ENCODE measurements at places on chromosomes 7 and 10.

DNA sequence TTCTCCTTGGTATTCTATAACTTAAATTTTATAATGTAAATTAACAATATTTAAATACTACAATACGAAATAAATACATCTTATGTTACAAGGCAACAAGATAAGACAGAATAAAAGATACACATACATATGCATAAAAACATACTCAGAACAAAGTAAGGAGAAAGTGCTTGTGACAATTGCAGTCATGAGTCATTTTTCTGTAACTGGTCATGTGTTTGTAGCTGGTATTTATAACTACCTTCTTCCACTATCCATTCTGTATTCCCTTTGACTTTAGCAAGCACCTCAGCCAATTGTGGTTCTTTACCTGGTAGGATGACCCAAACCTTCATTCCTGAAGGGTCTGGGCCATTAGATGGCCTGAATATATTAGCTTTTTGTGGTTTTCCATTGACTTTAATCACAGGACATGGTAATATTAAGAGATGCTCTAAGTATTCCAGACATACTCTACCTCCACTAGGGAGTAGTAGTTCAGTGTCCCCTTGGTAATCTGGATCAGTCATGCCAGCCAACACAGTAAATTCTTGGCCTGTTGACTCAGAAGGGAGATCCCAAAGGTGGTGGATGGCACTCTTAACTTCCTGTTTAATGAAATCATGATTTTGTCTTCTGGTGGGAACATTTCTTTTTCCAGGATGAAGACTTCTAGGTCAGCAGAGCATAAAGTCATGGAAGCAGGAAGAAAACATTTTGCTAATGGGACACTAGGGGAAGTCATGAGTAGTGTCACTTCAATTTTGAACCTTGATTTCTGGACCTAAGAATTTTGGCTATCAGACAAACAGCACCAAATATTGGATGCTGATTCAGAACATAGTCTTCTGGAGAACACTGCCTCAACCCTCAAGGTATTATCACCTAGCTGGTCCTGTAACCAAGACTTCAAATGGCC is 733.7 kb upstream of the IGFBP3 start:
- DNase-seq: no peak

DNA sequence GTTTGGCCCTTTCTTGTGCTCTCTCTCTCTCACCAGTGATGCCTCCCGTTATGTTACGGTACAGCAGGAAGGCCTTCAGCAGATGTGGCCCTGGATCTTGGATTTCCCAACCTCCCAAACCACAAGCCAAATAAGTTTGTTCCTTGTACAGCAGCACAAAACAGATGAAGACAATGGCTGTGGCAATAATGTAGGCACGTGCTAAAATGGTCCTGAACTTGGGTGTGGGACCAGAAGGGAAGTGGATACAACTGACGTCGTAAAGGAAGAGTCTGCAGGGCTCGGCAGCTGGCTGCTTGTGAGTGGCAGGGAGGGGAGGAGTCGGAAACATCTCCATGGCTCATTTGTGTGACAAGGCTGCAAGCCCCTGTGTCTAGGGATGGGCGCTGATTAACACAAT is 26.8 kb downstream of the PROSER2 start:
- no peak for DNase-seq

- DNase-seq: no peak
Measured at GRCh38 chr10:12287772-12288171, 61.6 kb upstream of the CAMK1D start.

DNA sequence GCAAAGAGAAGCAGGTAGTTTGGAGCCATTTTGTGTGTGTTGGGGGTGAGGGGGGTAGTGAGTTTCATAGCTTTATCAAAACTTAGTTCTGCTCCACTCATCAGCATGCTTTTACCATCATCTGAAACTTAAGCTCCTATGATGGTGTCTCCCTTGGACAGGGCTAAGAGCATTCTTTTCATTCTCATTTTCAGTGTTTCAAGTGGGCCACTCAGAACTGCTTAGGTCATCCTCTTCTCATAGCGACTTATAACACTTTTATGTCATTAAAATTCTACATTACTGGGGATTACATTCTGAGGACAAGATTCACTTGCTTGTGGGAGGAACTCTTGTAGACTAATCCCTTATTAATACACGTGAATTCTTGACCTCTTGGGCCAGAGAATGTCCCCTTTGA is 649.4 kb downstream of the SUGCT start:
- no peak for DNase-seq

DNA sequence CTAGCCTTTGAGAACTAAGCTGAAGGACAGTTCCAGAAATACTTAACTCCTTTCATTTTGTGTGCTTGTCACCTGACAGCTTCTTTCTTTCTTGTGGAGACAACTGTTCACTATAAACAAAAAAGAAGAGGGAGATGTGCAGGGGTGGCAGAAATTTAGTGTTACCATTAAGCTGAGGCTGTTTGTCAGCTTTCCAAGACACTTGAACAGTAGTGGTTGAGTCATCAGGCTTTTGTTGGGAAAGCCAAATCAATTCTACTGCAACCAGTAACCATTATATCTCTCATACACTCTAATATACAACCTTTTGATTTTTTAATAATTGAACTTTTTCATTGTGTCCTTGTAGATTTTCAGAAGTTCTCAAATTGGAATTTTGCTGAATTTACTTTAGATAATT is 75.3 kb downstream of the POLL start:
- DNase-seq: no peak

DNA sequence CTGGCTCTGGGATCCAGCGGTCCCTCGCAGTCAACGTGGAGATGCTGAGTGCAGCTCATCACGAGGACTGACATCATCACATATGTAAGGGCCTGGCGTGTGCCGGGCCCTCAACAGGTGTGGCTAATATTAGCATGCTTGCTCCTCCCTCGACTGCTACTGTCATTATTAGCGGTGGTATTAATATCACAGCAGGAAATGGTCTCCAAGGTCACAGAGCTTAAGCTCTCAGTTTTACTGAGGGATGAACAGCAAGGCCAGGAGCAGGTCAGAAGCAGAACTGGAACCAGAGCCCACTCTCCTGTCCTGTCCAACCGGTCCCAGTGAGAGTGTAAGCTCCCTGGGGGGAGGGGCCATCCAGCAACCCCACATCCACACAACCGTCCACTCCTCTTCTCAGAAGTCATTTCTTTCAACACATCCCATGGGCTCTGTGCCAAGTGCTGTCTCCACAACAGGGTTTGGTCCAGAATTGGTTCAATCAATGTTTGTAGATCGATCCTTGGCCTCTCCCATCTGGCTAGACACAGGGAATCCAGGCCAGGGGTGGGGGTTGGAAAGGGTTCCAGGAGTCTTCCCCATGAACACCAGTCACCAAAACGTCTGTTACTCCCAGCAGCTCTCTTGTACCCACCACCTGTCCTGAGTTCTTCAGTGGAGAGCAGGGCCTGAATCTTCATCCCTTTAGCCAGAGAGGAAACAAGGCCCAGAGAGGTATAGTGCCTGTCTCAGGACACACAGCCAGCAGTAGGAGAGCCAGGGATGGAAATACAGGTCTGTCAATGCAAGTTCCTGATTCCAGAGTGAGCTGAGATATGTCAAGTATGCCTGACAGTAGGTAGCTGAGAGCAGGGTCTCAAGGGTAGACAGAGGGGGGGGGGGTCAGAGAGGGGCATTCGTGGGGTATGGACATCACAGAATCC is 45.3 kb upstream of the ZMIZ1 start:
- DNase-seq: peak; percentile 35

DNA sequence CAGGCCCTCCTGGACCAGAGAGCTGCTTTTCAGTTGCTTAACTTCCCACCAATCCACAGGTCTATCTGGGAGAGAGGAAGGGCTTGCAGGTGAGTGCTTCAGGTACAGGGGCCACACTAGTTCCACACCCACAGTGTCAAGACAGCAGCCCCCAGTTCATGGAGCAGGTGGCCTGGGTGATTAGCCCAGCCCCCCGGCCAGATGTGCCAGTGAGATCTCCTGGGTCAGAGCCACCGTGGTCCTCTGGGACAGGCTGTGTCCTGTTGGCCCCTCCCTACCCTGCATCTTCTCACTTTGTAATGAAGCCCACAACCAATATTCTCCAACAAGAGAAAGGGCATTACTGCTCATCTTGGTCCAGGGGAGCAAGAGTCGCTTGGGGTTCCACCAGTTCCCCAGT is 30.6 kb downstream of the DRGX start:
- no peak for DNase-seq

DNA sequence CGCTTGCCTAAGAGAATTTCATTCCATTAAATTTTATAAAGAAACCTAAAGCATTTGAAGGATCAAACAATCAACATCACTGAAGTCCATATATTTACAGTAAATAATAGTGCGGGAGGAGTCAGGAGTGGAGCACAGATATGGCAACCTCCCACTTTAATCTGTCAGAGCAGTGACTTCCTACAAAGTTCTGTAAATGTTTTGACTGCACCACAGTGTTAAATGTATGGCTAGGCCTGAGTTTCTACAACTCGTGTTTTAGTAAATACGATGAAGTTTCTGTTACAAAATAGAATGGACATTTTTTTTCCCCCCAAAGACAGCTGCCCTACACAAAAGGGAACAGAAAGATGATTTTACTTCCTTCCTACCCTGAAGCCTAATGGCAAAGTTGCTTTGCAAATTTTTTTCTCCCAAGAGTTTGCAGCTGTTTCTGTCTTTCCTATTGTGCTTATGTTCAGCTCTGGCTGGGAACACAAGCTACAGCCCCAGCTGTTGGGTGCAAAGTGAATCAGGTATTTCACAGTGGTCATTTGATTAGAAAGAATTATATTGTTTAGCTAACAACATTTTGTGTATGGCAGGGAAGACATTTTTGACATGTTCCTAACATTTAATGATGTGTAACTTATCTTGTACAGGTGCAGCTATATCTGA is 62.1 kb downstream of the MET start:
- DNase-seq: no peak

- no peak for DNase-seq
Measured at GRCh38 chr7:47576031-47576865, 5.7 kb downstream of the TNS3 start.

DNA sequence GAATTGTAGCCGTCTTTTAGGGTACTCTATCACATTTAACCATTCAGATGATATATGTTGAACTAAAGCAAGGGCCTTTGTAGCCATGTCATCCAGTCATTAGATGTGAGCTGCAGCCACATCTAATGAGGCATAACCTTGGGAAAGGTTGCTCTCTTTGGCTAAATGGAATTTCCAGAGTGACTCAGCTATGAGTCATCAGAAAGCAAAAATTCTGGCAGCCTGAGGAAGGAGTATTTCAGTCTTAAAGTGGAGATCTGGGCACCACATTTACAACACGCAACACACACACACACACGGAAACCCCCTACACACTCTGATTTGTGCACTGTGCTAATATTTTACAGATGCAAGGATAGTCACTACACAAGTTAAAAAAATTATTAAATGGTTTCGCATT is 176.9 kb upstream of the ZWINT start:
- no peak for DNase-seq

- DNase-seq: no peak
Measured at GRCh38 chr7:69002416-69002815, 595.9 kb upstream of the AUTS2 start.

DNA sequence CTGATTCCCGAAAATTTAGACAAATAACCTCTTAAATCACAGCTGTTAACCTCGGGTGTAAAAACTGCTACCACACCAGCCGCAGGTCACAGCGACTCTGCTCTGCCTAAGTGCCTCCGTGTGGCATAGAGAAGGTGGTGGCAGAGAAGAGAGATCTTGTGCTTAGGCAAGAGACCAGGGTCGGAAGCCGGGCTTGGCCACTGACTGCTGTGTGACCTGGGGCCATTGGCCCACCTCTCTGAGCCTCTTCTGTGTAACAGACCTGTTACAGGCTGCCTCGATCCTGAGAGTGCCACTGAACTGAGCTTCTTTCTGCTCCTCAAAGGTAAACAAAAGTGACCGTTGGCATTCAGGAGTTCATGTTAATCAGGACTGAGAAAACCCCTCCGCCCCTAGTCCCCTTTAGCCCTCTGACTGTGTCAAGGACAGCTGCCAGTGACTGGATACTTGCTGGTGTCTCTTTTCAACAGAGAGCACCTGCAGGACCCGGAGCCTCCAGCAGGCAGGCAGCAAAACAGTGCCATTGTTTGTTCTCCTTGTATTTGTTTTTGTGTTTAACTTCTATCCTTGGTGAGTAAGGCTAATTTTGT is 36.5 kb downstream of the ZMIZ1 start:
- no peak for DNase-seq

- no peak for DNase-seq
Measured at GRCh38 chr7:84916161-84916560, 270.7 kb downstream of the SEMA3D start.

- DNase-seq: no peak
Measured at GRCh38 chr7:43081603-43082002, 30.8 kb upstream of the HECW1 start.

DNA sequence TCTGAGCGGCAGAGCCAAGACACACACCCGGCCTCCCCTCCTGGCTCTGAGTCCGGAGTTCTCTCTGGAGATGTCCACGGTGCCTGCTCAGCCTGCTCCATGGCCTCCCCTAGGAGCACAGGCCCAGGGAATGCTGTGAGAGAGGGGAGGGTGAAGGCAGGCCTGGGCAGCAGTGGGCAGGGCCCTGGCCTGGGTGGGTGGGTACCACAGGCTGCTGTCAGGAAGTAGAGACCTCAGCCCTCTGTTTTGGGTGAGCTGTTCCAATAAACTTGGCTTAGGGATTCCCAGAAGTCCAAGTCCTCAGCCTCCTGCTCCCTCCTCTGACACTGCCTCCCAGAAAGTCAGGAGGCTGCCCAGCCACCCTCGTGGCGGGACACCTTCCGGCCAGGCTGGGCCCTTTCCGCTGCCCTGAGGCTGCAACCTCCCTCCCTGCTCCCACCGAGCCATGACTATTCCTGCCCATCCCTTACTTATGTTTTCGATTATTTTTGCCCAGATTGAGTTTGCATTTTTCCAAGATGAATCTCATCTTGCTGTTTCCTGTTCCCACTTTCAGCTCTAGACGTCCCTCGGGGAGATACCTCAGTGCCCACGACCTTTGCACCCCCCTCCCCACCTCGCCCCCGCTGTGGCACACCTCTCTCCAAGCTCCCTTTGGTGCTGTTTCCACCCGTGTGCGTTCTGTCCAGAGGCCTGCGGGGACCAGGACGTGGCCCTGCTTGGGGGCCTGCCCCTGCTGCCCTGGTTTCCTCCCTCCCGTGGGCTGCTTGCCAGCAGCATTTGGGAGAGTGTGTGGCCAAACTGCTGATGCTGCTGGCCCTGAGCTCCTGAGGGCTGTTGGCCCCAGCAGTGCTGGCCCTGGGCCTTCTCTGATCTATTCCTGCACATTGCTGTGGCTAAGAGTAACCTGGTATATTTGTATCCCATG is 5.8 kb upstream of the POLM start:
- DNase-seq: no peak
